Transverse colon (tissue), 4 donors: ENCODE measurements at places on chromosomes 1 and 21. TPM values are rescaled to one million over a fixed set of nuclear protein-coding genes. Genes with fewer than 3 reads are reported as not detected.

GRCh38 chr1:14118691-14119485 is 418.9 kb downstream of the PRDM2 start:
- no peak overlapping the region for H3K4me3 ChIP-seq
- H3K27ac ChIP-seq, result no peak overlapping the region
- no peaks in the 10 kb centered on the region for H3K27me3 ChIP-seq
- H3K36me3 ChIP-seq, result no peaks in the 10 kb centered on the region
- no peaks in the 10 kb centered on the region for H3K4me1 ChIP-seq

RIPK4 gene
- 9.7 TPM for total RNA-seq

FAM72B gene
- not detected for total RNA-seq

TARDBP gene
- total RNA-seq, result 112 TPM

- peak overlapping the region; percentile 92 for H3K4me3 ChIP-seq
- H3K4me1 ChIP-seq, result peaks cover 54% of the 10 kb centered on the region
These were observed 522 bp downstream of the RC3H1 start for GRCh38 chr1:174021591-174022079.

DNA sequence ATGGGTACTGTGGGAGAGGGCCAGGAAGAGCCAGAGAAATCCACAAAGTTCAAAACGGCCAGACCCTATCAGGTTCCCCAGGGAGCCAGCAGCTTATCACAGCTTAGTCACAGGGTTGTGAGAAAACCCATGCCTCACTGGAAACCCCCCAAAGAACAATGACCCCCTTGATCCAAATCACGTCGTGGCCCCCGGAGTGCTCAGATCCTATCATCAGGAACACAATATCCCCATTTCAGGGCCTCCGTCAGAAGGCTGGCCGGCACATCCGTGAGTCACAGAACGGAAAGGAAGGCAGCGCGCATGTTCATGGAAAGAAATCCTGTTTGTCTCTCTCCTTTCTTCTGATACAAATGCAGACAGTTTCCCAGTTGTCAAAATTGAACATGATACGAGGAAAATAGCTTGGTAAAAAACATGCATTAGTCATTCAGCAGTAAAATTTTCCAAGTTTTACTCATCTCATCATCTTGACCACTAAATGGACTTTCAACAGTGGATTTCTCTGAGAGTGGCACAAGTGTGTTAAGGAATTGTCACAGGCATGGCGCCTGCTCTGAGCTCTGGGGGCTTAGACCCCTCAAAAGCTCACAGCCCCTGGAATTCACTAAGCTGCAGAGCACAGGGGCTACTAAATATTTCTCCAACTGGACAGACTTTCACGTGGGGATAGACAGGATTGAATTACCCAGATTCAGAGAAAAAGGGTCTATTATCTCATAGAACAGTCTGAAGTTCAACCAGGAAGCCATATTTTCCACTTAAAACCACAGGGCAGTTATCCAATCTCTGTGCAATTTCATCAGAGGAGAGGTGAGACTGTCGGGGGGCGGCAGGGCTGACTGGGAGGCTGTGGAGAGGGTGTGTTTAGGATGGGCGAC is 124.8 kb downstream of the RIPK4 start:
- no peaks in the 10 kb centered on the region for H3K36me3 ChIP-seq
- H3K4me3 ChIP-seq, result no peak overlapping the region
- peaks cover 5% of the 10 kb centered on the region for H3K4me1 ChIP-seq

DNA sequence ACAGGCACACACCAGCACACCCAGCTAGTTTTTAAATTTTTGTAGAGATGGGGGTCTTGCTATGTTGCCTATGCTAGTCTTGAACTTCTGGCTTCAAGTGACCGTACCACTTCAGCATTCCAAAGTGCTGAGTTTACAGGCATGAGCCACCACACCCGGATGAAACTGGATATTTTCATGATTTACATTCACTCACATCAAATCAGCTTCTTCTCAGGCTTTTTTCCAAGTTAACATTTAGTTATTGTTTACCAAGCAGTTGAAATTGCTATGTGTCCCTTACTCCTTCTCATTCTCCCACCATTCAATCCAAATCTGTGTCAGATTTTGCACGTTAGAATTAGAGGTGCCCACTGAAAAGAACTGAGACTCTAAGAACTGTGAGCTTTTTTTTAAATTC is 18.4 kb downstream of the RIT1 start:
- H3K4me3 ChIP-seq, result no peak overlapping the region
- H3K27me3 ChIP-seq, result no peaks in the 10 kb centered on the region
- H3K36me3 ChIP-seq, result no peaks in the 10 kb centered on the region
- peak overlapping the region; percentile 45 for H3K27ac ChIP-seq

PCAT6 gene
- total RNA-seq, result not detected

DNA sequence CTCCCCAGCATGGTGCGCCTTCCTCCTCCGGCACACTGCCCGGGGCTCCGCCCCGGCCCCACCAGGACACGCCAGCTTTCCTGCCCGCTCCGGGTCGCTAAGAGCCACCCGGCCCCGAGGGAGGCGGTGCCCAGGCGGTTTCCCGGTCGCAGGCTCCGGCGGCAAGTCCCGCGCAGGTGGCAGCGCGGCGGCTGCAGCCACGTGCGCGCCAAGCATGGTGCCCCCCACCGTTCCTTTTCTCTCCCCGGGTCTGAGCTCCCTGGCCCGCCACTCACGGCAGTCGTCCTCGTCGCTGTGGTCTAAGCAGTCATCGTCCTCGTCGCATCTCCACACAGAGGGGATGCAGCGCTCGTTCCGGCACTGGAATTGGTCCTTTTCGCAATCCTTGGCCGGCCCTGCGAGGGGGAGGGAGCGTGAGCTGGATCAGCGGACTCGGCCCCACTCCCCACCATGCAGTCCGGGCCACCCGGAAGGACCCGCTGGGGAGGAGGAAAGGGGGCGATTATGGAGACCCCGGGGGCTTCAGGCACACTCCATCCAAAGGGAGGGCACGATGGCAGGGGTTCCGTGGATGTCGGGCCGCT is 1.2 kb downstream of the LRP8 start:
- H3K27ac ChIP-seq, result peak overlapping the region; percentile 86
- H3K27me3 ChIP-seq, result no peaks in the 10 kb centered on the region
- DNase-seq, result no peak
- H3K36me3 ChIP-seq, result no peaks in the 10 kb centered on the region

MRAP gene
- total RNA-seq, result not detected

GRCh38 chr1:196324345-196324744 is 283.9 kb downstream of the KCNT2 start:
- no peaks in the 10 kb centered on the region for H3K36me3 ChIP-seq
- no peaks in the 10 kb centered on the region for H3K27me3 ChIP-seq
- no peaks in the 10 kb centered on the region for H3K4me1 ChIP-seq
- DNase-seq, result no peak
- no peak overlapping the region for H3K4me3 ChIP-seq
- H3K27ac ChIP-seq, result no peak overlapping the region

DNA sequence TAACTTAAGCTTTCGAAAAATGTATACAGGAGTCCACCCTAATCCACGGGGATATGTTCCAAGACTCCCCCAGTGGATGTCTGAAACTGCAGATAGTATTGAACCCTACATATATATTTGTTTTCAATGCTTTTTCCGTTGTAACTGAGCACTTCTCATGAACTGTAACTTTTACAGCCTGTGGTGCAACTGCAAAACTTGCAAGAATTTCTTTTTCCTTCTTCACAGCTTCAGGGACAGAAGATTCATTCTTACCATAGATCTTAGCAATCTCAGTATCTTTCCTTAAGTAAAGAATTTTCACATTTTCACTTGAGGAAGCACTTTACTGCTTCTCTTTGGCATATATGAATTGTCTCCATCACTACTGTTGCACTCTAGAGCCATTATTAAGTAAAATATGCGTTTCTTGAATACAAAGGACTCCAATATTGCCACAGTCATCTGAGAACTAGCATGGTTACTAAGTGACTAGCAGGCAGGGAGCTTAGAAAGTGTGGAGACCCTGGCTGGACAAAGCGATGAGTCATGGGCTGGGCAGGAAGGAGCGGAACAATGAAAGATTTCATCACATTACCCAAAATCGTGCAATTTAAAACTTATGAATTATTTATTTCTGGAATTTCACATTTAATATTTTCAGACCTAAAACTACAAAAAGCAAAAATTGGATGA is 14.1 kb downstream of the DPYD start:
- DNase-seq, result no peak
- no peaks in the 10 kb centered on the region for H3K36me3 ChIP-seq
- H3K4me1 ChIP-seq, result no peaks in the 10 kb centered on the region

ORC1 gene
- total RNA-seq, result not detected

SIM2 gene
- not detected for total RNA-seq

HNRNPCL2 gene
- not detected for total RNA-seq

GRCh38 chr1:172154551-172154950 is 265.9 kb upstream of the C1orf105 start:
- H3K36me3 ChIP-seq, result no peaks in the 10 kb centered on the region
- no peak for DNase-seq
- H3K4me1 ChIP-seq, result no peaks in the 10 kb centered on the region
- no peaks in the 10 kb centered on the region for H3K27me3 ChIP-seq

DNA sequence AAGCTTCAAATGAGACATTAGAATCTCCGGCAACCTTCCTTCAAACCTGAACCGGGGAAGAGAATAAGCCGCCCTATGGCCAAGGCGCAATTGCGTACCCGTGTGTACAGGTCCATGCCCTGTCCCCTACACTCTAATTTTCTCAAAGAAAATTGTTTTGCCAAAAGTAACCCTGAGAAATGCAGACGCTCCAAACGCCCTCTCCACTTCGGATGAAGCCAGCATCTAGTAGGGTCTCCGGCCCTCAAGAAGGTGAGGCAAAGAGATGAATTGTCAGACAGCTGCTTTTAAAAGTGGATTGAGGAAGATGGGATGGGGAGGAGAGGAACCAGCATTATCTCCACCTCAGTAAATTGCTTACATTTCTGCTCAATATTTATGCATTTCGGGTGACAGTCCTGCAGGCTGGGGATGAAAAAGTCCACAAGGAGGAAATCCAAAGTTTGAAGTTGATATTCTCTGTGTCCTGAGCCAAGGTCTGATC is 630 bp upstream of the LHX9 start:
- H3K27ac ChIP-seq, result no peak overlapping the region
- H3K27me3 ChIP-seq, result peaks cover 100% of the 10 kb centered on the region
- no peaks in the 10 kb centered on the region for H3K36me3 ChIP-seq
- no peak overlapping the region for H3K4me3 ChIP-seq

GRCh38 chr1:119947468-119947867 is 51.2 kb upstream of the ADAM30 start:
- H3K4me1 ChIP-seq, result no peaks in the 10 kb centered on the region
- peaks cover 7% of the 10 kb centered on the region for H3K36me3 ChIP-seq
- no peak for DNase-seq
- H3K27ac ChIP-seq, result no peak overlapping the region

DNA sequence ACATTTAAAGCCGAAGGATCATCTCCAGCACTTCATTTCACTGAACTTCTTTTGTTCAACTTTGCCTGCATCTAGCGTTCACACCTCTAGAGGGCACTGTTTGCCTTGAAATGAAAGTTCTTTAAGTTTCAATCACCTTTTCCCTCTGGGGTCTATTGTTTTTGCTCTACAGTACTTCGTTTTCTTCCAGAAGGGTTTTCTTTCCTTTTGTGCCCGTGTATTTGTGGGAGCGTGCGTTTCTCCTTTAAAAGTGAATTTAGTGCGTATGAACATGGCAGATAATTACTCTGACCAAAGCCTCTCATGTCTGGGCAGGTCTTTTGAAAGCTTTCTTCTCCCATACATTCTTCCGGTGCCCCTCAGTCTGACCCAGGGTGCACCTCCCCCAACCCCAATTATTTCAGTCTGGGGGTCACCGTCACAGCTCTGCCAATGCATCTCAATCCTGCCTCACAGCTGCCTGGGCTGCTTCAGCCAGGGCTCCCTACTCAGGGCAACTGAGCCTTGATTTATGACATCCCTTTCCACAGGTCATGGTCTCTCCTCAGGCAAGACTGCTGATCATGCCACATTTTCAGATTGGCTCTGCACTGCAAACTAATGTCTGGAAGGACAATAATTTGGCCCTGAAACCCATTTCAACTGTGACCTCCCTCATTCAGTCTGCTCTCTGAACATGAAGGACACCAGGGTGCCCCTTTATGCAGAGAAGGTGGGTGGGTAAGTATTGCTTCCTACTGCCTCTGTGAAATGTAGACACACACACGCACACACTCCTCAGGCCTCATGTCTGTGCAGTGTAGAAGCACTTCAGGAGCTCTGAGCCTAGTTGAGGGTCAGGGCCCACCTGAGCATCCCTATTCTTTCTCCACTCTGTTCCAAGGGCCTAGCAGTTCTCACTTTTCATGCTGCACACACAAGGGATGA is 88.6 kb downstream of the NUF2 start:
- peaks cover 9% of the 10 kb centered on the region for H3K4me1 ChIP-seq
- no peak overlapping the region for H3K4me3 ChIP-seq
- peak; percentile 49 for DNase-seq
- H3K27me3 ChIP-seq, result no peaks in the 10 kb centered on the region
- H3K27ac ChIP-seq, result no peak overlapping the region

GRCh38 chr1:219151467-219151866 is 22.2 kb upstream of the LYPLAL1 start:
- H3K4me3 ChIP-seq, result no peak overlapping the region
- H3K27me3 ChIP-seq, result no peaks in the 10 kb centered on the region
- DNase-seq, result no peak
- H3K4me1 ChIP-seq, result no peaks in the 10 kb centered on the region

GRCh38 chr1:27438621-27439061 is 46.2 kb downstream of the GPR3 start:
- peak overlapping the region; percentile 89 for H3K27ac ChIP-seq
- H3K4me3 ChIP-seq, result no peak overlapping the region
- H3K4me1 ChIP-seq, result peaks cover 61% of the 10 kb centered on the region

SLFNL1 gene
- total RNA-seq, result not detected

GRCh38 chr1:24903955-24904730 is 25.9 kb downstream of the RUNX3 start:
- H3K4me3 ChIP-seq, result no peak overlapping the region
- no peaks in the 10 kb centered on the region for H3K27me3 ChIP-seq
- no peaks in the 10 kb centered on the region for H3K36me3 ChIP-seq
- peak; percentile 5 for DNase-seq
- H3K27ac ChIP-seq, result no peak overlapping the region

GRCh38 chr1:6104631-6105030 is 58.9 kb downstream of the KCNAB2 start:
- no peaks in the 10 kb centered on the region for H3K36me3 ChIP-seq
- DNase-seq, result no peak
- H3K27me3 ChIP-seq, result peaks cover 28% of the 10 kb centered on the region
- H3K4me1 ChIP-seq, result no peaks in the 10 kb centered on the region
- no peak overlapping the region for H3K27ac ChIP-seq

VCAM1 gene
- 6.0 TPM for total RNA-seq

AGBL4 gene
- total RNA-seq, result 0.82 TPM

DNA sequence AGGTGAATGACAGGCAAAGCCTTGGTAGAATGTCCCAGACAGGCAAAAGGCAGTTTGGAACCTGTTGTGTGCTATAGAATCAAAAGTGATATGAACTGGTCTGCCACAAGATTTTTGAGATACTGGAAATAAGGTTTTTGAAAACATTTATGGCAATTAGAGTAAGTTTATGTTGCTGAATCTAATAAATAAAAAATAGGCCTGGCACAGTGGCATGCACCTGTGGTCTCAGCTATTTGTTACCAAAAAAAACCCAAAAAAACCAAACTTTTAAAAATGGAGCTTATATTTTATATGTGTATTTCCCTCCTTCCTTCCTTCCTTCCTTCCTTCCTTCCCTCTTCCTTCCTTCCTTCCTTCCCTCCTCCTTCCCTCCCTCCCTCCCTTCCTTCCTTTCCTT is 76.4 kb upstream of the ARTN start:
- H3K27me3 ChIP-seq, result no peaks in the 10 kb centered on the region
- H3K36me3 ChIP-seq, result no peaks in the 10 kb centered on the region
- no peak for DNase-seq
- peaks cover 15% of the 10 kb centered on the region for H3K4me1 ChIP-seq
- H3K27ac ChIP-seq, result no peak overlapping the region
